ENCODE measurements at places on chromosomes 2 and 18. TPM values are rescaled to one million over a fixed set of nuclear protein-coding genes. Genes with fewer than 3 reads are reported as not detected.

The KIF3C gene
- total RNA-seq: 15.2 TPM

The ANKRD53 gene
- not detected for total RNA-seq

The ELP2 gene
- total RNA-seq: 93.3 TPM

The SPDYA gene
- total RNA-seq: 1.8 TPM

The FOXI3 gene
- total RNA-seq: not detected

The TANC1 gene
- 0.34 TPM for total RNA-seq

DNA sequence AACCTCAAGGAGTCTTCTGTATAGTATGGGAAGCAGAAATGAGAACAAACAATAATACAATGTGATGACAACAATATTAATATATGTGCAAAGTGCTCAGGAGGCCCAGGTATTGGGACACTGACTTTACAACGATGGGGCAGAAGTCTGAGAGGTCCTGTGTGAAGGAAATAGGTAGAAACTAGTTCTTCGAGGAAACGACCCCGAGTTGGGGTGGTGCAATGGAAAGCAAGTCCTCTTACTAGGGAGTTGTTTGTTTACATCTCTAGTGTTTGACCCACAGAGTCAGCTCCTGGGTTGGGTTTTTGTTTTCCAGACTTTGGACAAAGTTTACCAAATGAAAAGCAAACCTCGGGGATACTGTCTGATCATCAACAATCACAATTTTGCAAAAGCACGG, 16.2 kb downstream of the CASP8 start:
- no peak for DNase-seq

DNA sequence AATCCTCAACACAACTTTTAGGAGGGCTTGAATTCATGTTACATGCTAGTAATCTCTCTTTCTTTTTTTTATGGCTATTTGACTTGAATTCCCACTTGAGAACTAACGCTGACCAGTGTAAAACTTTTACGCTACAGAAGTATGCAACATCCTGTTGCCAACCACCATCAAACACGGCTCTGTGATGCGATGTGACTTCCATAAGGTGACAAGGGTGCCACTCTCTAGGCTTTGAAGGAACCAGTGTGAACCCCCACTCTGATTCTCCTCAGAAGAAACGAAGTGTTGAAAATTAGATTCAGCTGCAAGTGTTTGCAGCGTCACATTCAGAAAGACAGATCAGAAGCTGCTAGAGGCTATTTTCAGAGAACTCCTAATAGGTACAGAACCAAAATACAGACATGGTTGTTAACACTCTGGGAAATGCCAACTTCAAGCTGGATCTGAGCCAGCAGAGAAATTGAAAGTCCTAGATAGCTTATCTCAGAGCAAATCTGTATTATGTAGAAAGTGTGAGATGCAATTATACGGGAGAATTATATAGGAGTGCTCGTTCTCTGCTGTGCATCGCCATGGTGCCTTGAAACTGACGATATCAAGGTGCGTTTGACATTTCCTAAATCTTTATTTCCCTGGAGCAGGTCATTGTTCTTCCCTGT, 271.2 kb downstream of the LPIN1 start:
- DNase-seq: no peak

- no peak for DNase-seq
Observed at GRCh38 chr2:34029073-34029472, 430.0 kb upstream of the FAM98A start.

- no peak for DNase-seq
Observed at GRCh38 chr2:62325398-62325797, 129.5 kb downstream of the B3GNT2 start.

DNA sequence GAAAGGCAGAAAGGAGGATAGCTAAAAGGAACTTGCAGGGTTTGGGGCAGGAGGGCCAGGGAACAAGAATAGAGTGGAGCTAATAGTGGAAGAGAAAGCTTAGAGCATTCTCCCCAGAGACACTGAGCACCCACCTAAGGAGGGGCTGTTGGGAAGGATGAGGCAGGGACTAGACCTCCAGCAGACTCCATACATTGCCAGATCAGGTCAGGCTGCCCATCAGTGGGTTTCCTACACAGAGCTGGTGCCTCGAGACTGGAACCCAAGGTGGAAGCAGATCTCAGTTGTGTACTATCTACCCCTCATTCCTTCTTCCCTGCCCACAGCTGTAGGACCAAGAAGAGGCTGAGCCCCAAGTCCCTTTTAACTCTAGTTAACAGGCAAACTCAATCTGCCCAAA, 148.5 kb downstream of the ZFP36L2 start:
- no peak for DNase-seq

DNA sequence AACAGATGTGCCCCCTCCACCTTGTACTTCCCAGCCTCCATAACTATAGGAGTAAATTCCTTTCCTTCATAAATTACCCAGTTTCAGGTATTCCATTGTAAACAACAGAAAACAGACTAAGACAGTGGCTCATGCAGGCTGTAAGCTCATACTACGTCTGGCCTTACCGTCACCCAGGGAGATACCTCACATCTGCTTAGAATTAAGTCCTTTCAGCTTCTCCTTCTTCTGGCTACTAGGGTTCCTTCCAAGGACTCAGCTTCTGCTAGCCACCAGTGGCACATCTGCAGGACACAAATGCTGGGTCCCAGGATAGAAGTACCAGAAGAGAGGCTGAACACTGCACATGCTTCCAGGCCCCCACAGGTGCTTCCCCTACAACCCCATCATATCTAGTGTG, 22.4 kb upstream of the FEZ2 start:
- DNase-seq: no peak

DNA sequence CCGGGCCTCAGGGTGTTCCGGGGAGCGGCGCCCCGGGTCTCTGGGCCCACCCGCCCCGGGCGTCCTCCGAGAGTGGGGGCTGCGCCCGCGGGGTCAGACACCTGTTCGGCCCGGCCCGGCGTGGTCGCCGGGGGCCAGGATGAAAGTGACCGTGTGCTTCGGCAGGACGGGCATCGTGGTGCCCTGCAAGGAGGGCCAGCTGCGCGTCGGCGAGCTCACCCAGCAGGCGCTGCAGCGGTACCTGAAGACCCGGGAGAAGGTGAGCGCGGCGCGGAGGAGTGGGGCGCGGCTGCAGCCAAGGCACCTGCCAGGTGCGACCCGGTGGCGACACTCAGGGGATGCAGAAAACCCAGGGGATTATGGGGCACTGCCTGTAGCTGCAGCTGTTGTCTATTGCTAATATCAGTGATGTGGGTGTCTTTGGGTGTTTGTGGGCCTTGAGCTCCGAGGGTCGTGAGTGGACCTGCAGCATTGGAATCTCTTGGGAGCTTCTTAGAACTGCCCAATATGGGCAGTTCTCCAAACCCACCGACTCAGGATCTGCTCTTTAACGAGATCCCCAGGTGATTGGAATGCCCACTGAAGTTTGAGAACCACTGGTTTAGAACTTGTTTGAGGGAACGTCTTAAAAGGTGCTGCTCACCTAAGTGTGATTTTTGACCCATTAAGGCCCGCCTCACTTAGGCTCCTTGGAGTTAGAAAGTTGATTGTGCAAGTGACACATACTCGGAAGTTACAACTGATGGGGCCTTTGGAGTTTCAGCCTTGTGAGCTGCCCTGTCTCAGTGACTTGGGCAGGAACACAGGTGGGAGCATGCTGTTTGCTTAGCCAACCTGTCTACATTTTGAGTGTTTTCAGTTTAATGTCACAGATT, 823 bp downstream of the PARD3B start:
- DNase-seq: no peak

GRCh38 chr2:160409480-160409879, 84.1 kb downstream of the RBMS1 start:
- DNase-seq: no peak

- no peak for DNase-seq
Observed at GRCh38 chr2:234853729-234854128, 98.1 kb upstream of the SH3BP4 start.

GRCh38 chr2:23393722-23394121, 8.7 kb downstream of the KLHL29 start:
- DNase-seq: no peak
